ENCODE measurements at places on chromosomes 2 and 18.

- DNase-seq, result peak; percentile 95
Measured at GRCh38 chr2:84807063-84807485, 73.8 kb downstream of the TRABD2A start.

DNA sequence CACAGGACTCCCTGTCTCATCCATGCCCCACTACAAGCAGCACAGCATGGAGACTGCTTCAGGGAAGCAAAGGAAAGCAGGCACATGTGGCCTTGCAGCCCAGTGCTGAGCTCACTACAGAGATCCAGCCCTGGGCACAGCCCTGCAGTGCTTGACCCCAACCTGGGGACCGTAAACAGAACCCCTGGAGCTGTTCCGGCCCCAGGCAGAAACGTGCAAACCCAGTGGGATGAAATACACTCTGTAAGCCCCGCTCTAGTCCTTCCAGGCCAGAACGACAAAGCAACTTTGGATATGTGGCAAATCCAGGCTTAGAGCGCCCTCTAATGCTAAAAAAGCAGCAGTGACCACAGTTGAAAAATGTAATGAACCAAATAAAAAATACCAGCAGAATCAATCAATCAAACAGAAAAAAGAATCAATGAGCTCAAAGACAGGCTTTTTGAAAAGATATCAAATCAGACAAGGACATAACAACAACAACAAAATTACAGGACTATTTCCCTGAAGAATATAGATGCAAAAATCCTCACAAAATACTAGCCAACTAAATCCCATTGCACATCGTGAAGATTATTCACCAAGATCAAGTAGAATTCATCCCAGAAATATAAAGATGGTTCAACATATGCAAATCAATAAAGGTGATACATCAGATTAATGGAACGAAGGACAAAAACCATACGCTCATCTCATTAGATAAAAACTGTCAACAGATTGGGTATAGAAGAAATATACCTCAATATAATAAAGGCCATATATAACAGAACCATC is 45.6 kb downstream of the ZNF519 start:
- DNase-seq, result no peak

DNA sequence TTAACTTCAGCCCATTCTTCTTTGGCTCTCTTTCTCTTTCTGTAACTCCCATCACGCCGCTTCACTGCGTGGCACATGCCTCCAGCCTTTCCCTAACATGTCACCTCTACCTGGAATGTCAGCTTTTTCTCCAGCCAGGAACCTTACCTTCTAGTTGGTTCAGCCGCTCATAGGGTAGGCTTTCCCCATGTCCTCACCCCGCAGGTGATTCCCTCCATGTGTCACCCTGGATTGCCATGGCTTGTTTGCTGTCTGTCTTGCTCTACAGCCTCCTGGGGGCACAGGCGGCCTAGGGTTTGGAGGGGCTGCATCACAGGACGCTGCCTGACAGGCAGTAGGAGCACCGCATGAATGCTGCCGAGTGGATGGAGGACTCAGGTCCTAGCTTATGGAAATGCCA is 39.2 kb downstream of the ARHGEF4 start:
- DNase-seq, result no peak

- DNase-seq, result no peak
Measured at GRCh38 chr2:234134496-234134895, 84.0 kb downstream of the SPP2 start.

- DNase-seq, result no peak
Measured at GRCh38 chr2:133377599-133377998, 190.7 kb downstream of the NCKAP5 start.
